ENCODE measurements at places on chromosomes 11 and 22.

- no peak for DNase-seq
Measured at GRCh38 chr22:18114976-18115652, 4.5 kb downstream of the TUBA8 start.

- no peak for DNase-seq
Measured at GRCh38 chr11:63811522-63811921, 1.7 kb upstream of the SPINDOC start.

GRCh38 chr11:98725471-98725870 lies 295.3 kb upstream of the CNTN5 start:
- no peak for DNase-seq

DNA sequence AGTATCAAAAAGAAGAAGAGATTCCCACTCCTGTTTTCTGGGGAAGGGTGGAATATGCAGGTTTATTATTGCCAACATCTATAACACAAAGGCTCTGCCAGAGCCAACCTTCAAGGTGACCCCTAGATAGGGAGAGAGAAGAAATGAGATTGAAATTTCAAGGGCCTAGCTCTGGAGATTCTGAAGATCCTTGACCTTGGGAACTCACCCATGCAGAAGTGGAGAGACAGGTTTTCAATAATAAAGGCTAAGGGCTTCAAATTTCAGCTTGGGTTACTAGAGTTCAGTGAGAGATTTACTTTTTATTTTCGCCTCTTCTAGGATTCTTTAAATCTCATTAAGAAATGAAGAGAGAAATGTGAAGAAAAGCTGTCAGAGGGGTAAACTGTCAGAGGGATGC lies 98.4 kb downstream of the CD44 start:
- no peak for DNase-seq

GRCh38 chr11:126638648-126639047 lies 283.2 kb downstream of the ST3GAL4 start:
- DNase-seq = no peak

DNA sequence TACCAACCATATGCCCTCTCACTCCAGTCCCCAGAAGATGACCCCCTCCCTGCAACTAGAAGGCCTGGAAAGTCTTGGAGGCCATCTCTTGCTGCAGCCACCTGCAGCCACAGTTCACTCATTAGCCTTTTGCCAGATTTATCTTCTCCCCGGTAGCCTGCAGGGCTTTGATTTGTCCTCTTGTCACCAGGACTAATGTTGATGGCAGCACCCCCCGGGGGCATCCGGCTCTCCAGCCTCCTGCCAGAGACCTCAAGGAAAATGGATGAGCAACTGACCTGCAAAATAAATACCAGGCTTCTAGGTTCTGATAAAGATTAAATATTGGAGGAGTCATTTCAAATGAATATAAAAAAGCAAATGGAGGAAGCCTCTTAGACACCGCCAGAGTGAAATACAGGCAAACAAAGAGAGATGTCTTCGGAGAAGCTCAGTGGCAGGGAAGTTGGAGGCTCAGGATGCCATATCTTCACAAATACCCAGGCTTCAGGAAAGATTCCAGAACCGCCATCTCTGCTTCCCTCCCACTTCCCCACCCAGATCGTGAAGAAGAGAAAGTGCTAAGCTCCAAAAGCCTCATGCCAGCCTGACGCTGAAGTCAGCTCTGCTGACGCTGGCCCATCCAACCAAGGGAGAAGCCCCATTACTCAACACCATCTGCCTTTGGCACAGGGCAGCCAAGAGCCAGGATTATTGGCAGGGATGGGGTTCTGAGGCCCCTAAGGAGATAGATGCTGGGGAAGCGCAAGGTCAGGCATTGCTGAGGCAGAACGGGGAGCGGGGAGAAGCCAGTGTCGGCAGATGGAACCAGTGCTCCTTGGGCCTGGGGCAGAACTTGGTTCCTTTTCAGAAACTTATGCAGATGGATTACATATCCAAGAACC lies 362.7 kb downstream of the CADM1 start:
- no peak for DNase-seq

DNA sequence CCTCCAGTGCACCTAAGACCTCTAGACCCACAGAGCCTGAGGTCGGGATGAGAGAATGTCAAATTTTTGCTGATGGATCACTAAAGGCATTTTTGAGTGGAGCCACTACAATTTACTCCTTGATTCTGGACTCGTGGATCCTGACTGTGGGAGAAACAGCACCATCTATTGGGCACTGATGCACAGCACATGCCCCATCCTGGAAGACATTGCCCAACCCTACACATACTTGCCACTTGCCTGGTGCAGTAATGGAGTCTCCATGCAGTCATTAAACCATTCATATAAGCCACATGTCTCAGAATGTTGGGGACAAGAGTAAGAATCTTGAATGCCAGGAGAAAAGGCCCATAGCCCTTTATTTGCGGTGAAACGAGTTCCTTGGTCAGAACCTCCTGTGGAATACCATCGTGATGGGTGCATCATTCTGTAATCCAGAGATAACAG lies 103.9 kb downstream of the GGTLC2 start:
- peak; percentile 59 for DNase-seq

DNA sequence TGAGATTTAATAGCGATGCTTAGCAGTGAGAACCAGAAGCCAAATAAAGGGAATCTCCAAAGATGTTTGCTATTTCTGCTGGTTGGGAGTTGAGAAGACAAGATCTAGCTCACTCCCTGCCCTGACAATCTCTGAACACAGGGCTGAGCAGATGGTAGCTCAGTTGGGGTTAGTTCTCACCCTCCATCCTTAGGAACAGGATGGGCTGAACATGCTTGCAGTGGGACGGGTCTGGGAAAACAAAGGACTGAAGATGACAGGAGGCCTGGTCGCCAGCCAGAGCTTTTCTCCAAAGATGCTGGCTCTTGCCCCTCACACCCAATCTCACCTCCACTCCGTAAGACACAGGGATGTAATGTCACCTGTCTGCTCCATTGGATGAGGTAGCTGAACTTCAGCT lies 72.7 kb downstream of the SC5D start:
- DNase-seq = no peak

GRCh38 chr11:45323601-45324249 lies 37.6 kb upstream of the SYT13 start:
- DNase-seq = no peak

GRCh38 chr11:45646275-45646927 lies 19.0 kb downstream of the CHST1 start:
- DNase-seq = no peak

- DNase-seq = no peak
Measured at GRCh38 chr11:39365809-39366436, 2093.5 kb downstream of the LRRC4C start.

DNA sequence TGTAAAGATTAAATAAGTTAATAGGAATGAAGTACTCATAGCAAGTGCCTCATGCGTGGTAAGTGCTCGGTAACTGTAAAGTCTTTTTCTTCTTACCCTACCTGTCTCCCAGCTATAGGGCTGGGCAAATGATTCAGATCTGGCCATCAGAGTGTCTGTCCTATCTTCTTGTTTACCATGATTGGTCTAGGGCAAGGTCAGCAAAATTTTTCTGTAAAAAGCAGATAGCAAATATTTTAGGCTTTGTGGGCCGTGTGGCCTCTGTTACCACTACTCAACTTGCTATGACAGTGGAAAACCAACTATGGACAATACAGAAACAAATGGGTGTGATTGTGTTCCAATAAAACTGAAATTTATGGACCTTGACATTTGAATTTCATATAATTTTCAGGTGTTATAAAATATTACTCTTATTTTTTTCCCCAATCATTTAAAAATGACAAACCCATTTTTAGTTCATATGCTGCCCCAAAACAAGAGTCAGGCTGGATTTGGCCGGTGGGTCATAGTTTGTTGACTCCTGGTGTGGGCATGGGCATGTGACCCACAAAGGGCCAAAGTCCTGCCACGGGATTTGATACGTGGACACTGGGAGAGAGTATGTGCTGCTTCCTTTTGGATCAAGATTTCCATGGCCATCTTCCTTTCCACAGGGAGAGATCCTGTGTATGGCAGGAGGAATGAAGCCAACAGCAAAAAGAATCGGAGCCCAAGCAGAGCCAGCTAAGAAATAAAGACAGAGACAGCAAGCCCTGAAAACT lies 26.8 kb upstream of the FZD4 start:
- no peak for DNase-seq
